ENCODE measurements at places on chromosomes 1 and 21. TPM values are rescaled to one million over a fixed set of nuclear protein-coding genes. Genes with fewer than 3 reads are reported as not detected.

OR2L5 gene
- total RNA-seq = not detected

OR6K3 gene
- not detected for total RNA-seq

GPA33 gene
- 0.08 TPM for total RNA-seq

SLC2A1 gene
- 111 TPM for total RNA-seq

MEX3A gene
- 0.27 TPM for total RNA-seq

SPRR4 gene
- total RNA-seq = not detected

SLC35F3 gene
- 8.2 TPM for total RNA-seq

ANXA9 gene
- total RNA-seq = not detected

DNA sequence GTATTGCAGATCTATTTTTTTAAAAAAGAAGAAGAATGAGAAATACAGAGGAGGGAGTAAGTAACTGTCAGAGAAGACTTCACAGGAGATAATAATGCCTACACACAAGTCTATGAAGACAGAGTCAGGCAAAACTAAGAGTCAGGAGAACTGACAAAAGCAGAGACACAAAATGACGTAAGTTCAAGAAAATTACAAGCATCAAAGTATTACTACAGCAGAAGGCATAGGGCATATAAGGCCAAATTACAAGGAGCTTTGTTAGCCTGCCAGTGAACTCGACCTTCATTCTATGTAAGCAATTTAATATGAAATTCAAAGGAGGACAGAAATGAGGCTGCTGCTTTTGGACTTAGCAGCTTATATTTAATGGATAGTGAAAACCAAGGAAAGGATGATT, 23.7 kb downstream of the FAF1 start:
- no peak for DNase-seq

- no peak for DNase-seq
These were observed 69.0 kb downstream of the PGBD5 start for GRCh38 chr1:230356869-230357794.

DNA sequence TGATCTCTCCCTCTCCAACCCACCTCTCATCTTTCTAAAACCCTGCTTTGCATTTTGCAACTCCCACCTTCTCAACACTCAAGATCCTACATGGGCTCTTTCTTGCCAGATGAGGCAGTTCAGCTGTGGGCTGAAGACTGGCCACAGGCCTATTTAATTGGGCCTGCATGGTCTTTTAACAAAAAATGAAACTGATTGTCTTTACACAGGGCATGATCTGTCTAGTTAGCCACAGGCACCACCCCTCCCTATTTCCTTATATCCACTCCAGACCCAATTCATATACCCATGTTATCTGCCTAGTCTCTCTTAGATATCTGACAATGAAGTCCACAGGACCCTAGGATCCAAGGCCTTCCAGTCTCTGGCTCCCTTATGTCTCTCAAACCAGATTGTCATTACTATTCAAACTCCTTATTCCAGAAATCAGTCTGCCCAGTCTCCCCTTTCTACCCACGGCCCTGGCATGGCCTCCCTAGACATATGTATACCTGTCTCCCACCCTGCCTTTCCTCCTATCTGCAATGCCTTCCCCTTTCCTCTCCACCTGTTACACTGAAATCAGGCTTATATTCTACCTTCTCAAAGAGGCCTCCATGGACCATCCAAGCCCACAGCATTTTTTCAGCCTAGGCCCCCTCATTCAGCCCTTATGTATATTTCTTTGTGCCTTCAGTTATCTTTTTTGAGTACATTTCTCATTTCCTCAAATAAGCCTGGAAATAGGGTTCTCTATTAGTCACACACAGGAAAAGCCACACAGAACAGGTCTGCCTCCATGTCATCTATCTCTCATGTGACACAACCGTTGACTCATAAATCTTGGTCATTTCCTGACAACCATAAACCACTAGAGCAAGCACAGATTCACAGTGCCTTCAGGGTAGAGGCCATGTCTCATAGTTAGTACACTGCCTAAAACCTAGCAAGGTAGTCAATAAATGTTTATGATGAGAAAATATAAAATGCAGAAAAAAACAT, 39.0 kb downstream of the LPAR3 start:
- DNase-seq = peak; percentile 61

DNA sequence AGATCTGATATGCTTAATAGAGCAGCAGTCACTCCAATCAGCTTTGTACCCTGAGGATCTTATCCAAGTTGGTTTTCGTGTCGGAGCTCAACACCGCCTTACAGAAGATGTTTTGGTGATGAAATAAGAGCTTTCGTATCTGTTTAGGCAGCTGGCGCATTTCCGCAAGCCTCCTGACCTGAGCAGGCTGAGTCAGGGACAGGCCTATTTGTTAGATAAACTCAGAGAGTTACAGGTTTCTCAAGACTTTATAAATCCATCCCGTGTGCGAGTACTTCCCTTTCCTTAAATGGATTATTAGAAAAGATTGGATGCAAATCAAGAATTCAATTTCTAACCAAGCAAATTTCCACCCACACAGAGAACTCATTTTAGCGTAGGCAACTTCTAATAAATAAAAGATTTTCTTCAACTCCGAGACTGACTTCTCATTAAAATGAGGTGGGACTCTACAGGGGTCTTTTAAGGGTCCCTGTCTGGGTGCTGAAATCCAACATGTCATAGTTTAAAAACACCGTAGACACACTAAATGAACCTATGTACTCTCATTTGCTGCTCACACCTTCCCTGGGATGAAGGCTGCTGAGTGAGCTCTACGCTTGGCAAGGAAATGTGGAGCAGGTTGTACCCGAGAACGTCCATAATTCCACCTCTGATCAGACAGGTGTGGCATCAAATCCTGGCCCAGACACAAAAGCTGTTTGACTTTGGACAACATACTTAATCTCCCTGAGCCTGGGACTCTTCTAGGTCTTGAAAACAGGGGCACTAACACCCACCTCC, 106.9 kb upstream of the F3 start:
- no peak for DNase-seq

- DNase-seq = no peak
These were observed 31.4 kb downstream of the PLPP3 start for GRCh38 chr1:56547977-56548376.

GRCh38 chr1:192445839-192446489, 129.2 kb downstream of the RGS21 start:
- peak; percentile 9 for DNase-seq

DNA sequence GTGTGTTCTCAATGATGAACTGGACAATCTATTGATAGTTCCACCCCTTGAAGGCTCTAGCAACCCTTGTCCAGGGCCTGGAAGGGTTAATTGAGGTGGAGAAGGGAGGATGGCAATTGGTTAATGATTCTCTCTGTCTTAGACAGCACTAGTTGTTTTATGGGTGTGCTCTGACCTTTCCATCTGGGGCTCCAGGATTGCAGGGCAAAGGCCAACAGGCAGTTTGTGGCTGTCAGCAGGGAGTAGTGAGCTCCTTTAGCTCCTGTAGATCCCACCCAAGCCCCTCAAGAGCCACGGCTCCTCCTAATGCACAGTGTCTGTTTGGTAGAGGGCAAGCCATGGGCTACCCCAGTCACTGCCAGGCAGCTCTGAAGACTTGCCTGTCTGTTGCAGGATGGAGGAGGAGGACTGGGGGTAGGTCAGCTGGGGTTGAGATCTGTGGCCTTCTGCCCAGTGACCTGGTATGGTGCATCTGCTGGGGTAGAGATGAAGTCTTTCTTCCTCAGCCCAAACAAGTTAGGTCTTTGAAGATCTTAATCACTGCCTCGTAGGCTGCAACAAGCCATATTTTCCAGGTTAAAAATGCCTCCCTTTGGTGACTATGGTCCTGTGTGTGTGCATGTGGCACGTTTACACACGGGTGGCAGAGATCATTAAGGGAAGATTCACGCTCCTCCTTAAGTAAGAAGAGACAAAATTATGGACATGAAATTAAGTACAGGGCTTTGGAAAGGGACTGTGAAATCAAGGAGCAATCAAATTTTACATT, 7.7 kb downstream of the MROH7 start:
- no peak for DNase-seq

DNA sequence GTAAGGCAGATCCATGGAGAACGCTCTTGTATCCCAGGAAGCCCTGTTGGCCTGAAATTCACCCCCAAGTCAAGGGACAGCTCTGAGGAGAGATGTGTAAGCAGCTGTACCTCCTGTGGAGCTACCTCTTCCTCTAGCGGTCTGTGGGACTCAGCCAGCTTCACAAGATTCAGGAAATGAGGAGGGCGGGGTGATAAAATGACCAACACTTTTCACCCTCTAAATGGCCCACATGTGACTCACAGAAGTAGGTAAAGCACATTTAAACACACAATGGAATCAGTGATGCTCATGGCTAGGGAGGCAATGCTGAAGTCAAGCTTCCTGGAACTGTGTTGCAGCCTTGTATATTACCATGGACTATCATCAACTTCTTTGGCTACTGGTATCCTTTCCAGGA, at the start of gene SH2D1B:
Gene SH2D1B, minus strand, starts transcription at position 135 of the 400 bp plus-strand sequence. Its CDS starts 120 bp downstream, at position 15.
- no peak for DNase-seq

- DNase-seq = no peak
These were observed 170.2 kb downstream of the DYRK1A start for GRCh38 chr21:37536616-37537278.

DNA sequence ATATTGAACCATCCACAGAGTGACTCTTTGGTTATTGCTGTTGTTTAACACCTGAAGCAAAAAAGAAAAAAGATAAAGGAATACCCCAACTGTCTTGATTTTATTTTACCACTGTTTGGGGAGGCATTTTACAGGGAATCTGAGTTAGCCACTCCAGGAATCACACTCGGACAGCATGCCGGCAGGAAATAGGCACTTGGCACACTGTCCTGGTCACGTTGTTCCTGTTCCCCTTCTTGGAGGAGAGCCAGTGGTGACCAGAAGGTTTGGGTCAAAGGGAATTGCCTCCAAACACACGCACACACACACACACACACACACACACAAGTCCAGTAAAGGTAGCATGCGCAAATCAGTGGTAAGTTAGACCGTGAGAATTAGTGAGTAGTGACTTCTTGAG, 13.8 kb downstream of the RGS4 start:
- no peak for DNase-seq

GRCh38 chr1:117037802-117038201, 22.3 kb upstream of the TTF2 start:
- DNase-seq = no peak

DNA sequence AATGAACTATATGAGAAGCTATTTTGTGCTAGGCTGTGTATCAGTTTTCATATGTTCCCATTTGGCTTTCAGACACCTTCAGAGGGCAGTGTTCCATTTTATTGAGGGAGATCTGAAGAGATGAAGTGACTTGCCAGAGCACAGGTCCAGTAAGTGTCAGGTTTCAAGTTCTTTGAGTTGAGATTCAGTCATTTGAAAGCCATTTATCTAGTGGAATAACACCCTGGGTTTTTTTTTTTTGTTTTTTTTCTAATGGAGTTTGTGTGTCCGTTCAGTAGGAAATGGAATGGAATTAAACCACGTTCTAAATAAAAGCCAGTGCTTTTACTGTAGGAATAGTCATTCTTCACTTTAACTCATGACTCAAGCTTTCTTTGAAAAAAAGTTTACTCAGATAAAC, 652.9 kb upstream of the USP24 start:
- no peak for DNase-seq

GRCh38 chr1:62597281-62597680, at the start of gene ANGPTL3:
Gene ANGPTL3 (plus strand): TSS chr1:62597520. CDS start chr1:62597567, 47 bp downstream.
- DNase-seq = no peak

DNA sequence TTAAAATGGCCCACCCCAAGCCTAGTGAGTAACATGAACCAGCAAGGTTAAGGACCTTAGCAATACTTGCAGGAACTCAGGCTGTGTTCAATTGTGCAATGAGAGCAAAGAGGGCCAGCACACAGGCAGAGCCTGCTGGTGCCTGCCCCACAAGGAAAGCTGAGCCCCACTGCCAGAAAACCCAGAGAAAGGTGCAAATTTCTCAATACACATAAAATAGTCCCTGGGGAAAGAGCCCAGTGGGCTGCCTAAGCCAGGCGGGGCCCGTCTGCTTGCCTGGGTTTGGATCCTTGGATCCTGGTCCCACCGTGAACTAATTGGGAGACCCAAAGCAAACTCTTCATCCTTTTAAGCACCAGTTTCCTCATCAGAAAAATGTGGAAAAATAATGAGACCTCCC, 128.5 kb upstream of the CACNA1E start:
- DNase-seq = no peak

GRCh38 chr1:84382127-84382526, 16.2 kb upstream of the DNASE2B start:
- no peak for DNase-seq

DNA sequence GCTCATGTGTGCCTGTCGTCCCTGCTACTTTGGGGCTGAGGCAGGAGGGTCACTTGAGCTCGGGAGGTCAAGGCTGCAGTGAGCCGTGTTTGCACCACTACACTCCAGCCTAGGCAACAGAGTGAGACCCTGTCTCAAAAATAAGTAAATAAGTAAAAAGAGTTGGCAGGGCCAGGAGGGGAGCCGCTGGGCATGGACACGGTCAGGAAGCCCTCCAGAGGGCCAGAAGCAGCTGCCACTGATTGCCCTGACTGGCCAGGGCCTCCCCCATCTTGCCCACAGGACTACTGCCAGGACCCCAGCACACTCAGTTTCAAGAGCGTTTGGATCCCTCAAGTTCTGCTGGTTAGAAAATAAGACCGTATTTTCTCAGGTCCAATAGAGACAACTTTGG, 112.2 kb upstream of the IPO9 start:
- no peak for DNase-seq

DNA sequence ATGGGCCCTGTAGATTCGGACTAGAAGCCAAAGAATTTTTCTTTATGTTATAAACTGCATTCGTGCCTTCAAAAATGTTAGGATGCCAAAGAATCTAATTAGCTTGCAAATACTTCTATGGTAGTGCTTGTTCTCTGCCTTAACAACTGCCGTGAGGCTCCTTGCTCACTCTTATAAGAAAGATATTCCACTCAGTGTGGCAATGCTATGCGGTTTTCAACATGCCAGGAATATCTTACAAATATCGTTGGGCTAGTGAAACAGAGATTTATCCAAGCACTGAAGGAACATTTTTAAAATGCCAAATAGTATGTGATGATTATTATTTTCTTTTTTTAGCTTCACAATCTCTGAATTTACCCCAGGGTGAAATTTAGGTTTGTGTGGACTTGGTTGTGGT, 198.2 kb downstream of the GREM2 start:
- DNase-seq = no peak

GRCh38 chr1:176879784-176880620, 284.5 kb downstream of the ASTN1 start:
- DNase-seq = no peak

- no peak for DNase-seq
These were observed 6.2 kb upstream of the ANKRD65 start for GRCh38 chr1:1427106-1427819.

GRCh38 chr1:209102120-209102519, 481.4 kb upstream of the CAMK1G start:
- DNase-seq = no peak

DNA sequence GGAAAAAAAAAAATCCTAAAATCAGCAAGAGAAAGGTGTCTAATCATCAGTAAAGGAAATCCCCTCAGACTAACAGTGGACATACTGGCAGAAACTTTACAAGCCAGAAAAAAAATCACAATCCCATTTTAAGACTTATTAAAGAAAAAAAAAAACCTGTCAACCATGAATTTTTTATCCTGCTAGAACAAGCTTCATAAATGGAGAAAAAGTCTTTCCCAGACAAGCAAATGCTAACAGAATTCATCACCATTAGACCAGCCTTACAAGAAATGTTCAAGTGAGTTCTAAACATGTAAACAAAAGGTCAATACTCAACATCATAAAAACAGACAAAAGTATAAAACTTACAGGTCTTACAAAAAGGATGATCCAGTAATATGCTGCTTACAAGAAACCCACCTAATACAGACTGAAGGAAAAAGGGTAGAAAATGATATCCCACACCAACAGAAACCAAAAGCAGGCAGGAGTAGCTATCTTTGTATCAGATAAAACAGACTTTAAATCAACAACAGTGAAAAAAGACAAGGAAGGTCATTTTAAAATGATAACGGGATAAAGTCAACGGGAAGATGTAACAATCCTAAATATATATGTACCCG, 129.6 kb downstream of the EVI5 start:
- no peak for DNase-seq

Data from activated T-helper 1 cell treated with anti-CD3 and anti-CD28 coated beads, Interleukin-12 subunit alpha, Interleukin-12 subunit beta, Interleukin-2, Interleukin-4 antibody, amounts not matched to agents 30 ng/mL and 10 ng/mL and 1 ng/mL, durations not matched to agents 14 hours and 24 hours and 36 hours (primary cell).